ENCODE measurements at places on chromosomes 6 and 20. TPM values are rescaled to one million over a fixed set of nuclear protein-coding genes. Genes with fewer than 3 reads are reported as not detected.

The NINL gene
- total RNA-seq, result 2.1 TPM

The MCHR2 gene
- not detected for total RNA-seq

The CASS4 gene
- total RNA-seq, result 18.8 TPM

The EYS gene
- total RNA-seq, result not detected

Measured in activated CD8-positive, alpha-beta T cell treated with anti-CD3 and anti-CD28 coated beads, Interleukin-2, amount 10 ng/mL, durations not matched to agents 7 days and 5 days (primary cell).